Adrenal gland (tissue), 19 donors: ENCODE measurements at places on chromosomes 6 and 20.
A peak's percentile ranks its signal among the peaks of the same experiment; 100 is the strongest.

DNA sequence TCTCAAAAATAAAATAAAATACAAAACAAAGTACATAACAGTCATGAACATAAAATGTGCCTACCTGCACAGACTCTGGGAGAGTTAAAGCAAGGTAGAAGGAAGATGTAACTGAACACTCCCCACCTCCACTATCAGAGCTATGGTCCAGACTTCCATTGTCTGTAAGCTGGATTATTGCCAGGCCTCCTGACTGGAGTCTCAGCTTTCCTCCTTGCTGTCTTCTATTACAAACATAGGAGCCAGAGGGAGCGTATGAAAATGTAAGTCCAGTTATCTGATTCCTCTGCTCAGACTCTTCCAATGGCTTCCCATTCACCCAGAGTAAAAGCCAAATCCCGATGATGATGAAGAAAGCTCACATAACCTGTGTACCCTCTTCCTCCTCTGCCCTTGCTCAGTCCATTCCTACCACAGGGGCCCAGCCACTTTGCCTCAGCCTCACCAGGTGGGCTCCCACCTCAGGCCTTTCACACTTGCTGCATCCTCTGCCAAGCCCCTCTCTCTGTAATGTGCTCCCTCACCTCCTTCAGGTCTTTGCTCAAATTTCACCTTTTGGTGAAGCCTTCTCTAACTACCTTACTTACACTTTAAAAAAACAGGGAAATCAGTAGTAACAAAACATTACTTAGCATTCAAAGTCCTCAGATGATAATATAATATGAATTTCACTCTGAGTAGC, 194.1 kb downstream of the RIMS1 start:
- DNase-seq = no peak

- no peak for DNase-seq
Observed at GRCh38 chr6:159444056-159444760, 248.8 kb downstream of the SOD2 start.

GRCh38 chr20:58184984-58185383, 43.5 kb downstream of the ANKRD60 start:
- DNase-seq = no peak

GRCh38 chr6:2221726-2222274, 23.6 kb downstream of the GMDS start:
- no peak for DNase-seq

GRCh38 chr6:11976489-11976888, 35.6 kb upstream of the HIVEP1 start:
- DNase-seq = no peak

GRCh38 chr6:42698217-42698616, 24.2 kb downstream of the PRPH2 start:
- DNase-seq = no peak

GRCh38 chr6:158080849-158081656, 87.0 kb downstream of the SERAC1 start:
- peak; percentile 7 for DNase-seq

- no peak for DNase-seq
Observed at GRCh38 chr20:23540624-23541023, 27.7 kb downstream of the CST9L start.

DNA sequence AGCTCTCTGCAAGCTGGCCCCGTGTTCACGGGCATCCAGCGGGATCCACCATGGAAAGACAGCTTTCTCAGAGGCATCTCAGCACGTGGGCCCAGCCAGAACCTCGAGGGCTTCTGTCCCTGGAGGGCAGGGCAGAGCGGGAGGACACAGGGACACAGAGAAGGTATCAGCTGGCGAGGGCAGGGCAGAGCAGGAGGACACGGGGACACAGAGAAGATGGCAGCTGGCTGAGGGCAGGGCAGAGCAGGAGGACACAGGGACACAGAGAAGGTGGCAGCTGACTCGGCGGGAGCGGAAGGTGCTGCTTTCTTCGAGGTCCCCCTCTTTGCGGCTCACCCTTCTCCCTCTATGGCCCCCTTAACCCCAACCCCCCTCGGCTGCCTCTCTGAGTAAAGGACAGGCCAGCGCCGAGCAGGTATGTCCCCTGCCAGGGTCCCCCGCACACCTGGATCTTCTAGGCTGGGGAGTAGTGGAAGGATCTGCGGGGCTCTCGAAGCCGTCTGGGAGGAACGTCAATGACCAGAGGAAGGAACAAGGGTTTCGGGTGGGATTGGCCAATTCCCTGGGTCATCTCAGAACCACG, 28.9 kb upstream of the BHLHE23 start:
- DNase-seq = no peak

DNA sequence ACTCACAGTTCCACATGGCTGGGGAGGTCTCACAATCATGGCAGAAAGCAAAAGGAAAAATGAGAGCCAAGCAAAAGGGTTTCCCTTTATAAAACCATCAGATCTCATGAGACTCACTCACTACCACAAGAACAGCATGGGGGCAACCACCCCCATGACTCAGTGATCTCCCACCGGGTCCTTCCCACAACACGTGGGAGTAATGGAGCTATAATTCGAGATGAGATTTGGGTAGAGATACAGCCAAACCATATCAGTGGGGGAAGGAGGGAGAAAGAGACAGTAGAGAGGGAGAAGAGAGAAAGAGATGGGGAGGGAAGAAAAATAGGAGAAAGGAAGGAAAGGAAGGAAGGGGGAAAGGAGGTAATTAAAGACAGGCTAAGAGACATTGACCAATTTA, 30.1 kb downstream of the GMDS start:
- no peak for DNase-seq

GRCh38 chr6:45808042-45808645, 207.5 kb downstream of the CLIC5 start:
- no peak for DNase-seq

GRCh38 chr20:5973971-5974370, 23.5 kb downstream of the MCM8 start:
- no peak for DNase-seq

- DNase-seq = peak; percentile 40
Observed at GRCh38 chr20:56628873-56629463, at the start of gene TFAP2C. TSS of gene TFAP2C (plus strand) at chr20:56629306. CDS start at chr20:56629545, 239 bp downstream.

- DNase-seq = no peak
Observed at GRCh38 chr6:3561725-3562124, 104.9 kb upstream of the SLC22A23 start.

DNA sequence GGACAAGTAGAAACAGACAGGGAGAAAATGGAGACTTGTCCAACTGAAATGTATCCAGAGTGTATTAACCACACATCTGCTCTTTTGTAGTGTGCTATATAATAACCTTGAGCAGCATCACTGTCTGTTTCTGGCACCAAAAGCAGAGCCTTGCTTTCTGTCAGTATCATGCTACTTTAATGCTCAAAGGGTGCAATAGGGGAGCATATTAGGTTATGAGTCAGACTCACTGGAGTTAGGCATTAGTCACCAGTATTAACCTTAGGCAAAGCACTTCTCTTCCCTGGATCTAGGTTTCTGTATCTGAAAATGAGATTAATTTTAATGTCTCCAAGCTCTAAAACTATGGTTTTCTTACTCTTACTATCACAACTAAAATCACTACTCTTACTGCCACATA, 280.1 kb downstream of the TFAP2B start:
- DNase-seq = no peak

GRCh38 chr20:3354247-3354646, 53.2 kb downstream of the DNAAF9 start:
- no peak for DNase-seq

GRCh38 chr20:1816384-1817381, 78.5 kb upstream of the SIRPA start:
- peak; percentile 50 for DNase-seq

DNA sequence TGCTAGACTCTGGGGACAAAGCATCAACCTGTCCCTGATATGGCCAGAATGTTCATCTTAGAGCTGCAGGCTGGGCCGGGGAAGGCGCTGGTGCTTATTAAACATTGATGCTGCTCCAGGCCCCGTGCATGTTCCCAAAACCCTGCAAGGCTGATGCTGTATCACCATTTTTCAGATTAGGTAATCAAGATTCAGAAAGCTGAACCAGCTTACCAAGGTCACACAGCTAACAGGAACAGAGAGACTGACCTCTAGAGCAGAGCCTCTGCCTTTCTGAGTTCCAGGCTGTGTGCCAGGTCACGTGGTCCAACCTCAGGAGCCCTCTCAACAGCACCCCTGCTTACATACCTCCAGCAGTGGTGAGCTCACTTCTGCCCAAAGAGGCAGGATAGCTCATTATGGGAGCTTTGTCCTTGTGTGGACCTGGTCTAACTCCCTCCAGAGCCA, 16.1 kb upstream of the VSTM2L start:
- DNase-seq = peak; percentile 79

DNA sequence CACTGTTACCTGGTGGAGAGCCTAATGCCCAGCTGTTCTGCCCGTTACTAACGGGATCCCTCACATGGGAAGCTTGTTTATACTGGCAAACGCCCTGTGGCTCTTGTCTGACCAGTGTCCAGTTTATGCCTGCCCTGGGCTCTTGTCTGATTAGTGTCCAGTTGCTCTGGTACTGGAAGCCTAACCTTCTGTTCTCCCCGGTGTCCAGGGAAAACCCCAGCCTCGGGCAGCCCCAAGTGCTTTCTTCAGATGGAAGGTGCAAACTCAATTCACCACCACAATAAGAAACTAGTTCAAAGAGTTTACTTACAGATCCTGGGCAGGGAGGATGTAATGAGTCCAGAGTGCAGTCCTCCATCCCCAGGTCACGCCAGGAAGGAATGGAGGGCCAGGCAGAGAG, 148.4 kb downstream of the TBXT start:
- no peak for DNase-seq

DNA sequence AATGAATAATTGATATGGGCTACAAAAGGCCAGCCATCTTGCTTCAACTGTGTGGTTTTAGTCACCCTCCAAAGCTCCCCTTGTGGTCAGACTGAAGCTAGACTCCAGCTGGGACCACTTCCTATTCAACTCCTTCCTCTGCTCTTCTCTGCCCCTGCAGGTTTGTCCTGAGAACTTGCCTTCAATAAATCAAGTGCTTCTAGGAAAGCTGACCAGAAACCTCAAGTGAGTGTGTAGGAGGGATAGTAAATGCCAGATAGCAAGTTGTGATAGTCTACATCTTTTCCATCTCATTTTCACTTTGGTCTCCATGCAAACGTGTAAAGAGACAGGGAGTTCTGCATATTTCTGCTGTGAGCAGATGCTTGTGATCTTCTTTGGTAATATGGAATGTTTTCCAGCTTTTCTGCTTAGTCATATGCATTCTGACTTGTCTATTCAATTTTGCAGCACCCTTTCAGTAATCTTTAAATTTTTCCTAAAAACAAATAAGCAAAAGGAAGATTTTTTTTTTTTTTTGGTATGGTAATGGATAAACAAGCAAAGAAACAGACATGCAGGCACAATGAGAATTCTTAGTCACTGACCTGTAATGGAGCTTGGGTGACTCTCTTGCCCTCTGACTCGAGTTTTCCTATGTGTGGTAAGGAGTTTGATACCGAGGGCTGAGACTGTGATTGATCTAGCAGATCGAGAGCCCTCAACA, 201.3 kb upstream of the BTBD3 start:
- no peak for DNase-seq

DNA sequence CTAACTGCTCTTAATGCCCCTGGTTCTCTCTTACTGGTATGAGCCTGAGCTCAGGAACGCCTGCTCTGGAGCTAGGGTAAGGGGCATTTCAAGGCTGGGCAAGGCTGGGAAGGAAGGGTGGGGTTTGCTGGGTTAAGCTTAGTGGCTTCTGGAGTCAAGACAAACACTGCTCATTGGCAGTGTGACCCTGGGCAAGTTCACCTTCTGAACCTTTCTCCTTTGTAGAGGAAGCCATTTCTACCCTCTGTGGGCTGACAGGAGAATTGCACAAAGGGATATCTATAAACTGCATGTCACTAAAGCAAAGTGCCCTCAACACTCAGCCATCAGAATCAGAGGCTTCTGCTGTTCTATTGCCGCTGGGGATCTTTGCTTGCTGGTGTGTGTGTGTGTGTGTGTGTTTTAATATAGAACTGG, 20.3 kb upstream of the LRRN4 start:
- DNase-seq = no peak

GRCh38 chr20:16472045-16472872, 101.0 kb downstream of the KIF16B start:
- no peak for DNase-seq

DNA sequence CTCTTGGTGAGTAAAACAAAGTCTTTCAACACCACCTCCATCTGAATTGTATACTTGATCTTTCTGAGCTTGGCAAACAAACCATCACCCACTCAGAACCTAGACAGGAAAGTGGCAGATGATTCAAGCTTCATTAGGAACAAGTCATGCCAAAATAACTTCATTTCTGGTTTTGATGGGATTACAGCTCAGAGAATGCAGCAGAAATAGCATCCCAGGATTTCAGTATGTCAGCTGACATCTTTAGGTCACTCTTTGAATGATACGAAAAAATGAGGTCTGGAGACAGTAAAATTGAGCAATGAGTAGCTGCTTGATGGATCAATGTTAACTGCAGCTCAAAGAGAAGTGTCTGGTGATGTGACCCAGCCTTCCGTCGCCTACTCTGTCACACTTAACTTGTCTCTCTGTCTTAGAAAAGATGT, 92.4 kb downstream of the GJA10 start:
- no peak for DNase-seq

DNA sequence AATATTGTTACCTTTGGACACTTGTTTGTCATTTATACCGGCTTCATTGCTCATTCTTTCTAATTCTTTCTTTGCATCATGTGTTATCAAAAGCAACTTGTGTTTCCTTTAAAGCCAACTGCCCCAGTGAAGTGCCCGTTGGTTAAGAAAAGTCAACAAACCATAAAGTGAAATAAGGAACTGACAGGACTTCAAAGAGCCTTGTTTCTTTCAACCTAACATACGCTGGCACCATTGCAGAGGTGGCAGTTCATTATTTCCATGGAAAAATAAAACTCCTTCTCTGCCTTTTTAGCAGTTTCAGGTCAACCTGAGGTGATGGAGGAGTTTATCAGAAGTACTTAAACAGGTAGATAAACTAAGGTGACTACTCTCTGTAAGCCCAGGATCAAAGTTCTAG, 28.8 kb downstream of the FERMT1 start:
- no peak for DNase-seq

- no peak for DNase-seq
Observed at GRCh38 chr6:123997223-123997622, 193.6 kb downstream of the NKAIN2 start.

DNA sequence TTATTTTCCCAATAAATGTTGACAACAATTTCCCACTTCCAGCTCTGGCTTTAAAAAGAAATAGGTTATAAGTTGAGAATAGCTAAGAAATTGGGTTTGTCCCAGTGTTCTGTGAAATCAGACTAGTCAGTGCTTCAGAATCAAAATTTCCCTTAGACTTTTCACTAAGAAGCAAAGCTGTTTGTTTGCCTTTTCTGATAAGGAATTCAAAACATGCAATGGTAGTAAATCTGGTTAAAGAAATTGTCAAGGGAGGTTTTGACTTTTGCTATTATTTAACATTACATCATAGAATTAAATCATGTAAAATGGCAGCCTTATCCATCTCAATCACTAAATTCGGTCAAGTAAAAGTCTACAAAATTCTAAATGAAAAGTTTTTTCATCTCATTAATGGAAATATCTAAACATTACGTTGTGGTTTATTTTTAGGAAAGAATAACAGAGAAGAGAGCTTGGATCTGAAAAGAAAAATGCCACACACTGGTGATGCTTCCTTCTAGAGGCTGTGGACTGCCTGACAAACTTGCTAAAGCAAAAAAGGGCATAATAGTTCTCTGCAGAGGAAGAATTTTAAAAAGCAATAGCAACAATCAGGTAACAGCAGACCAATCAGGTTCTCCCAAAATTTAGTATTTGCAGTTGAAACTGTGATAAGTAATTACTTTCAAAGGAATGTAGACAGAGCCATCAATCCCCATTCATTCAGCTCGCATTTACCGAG, 36.4 kb downstream of the PLAGL1 start:
- no peak for DNase-seq
